Renal cortex interstitium (tissue), 15 donors: ENCODE measurements at places on chromosomes 1 and 21. TPM values are rescaled to one million over a fixed set of nuclear protein-coding genes. Genes with fewer than 3 reads are reported as not detected.
A peak's percentile ranks its signal among the peaks of the same experiment; 100 is the strongest.

Gene ARHGEF19
- polyA plus RNA-seq, result 22.2 TPM

GRCh38 chr1:205936311-205936710 is 6.9 kb downstream of the SLC26A9 start:
- DNase-seq, result no peak

DNA sequence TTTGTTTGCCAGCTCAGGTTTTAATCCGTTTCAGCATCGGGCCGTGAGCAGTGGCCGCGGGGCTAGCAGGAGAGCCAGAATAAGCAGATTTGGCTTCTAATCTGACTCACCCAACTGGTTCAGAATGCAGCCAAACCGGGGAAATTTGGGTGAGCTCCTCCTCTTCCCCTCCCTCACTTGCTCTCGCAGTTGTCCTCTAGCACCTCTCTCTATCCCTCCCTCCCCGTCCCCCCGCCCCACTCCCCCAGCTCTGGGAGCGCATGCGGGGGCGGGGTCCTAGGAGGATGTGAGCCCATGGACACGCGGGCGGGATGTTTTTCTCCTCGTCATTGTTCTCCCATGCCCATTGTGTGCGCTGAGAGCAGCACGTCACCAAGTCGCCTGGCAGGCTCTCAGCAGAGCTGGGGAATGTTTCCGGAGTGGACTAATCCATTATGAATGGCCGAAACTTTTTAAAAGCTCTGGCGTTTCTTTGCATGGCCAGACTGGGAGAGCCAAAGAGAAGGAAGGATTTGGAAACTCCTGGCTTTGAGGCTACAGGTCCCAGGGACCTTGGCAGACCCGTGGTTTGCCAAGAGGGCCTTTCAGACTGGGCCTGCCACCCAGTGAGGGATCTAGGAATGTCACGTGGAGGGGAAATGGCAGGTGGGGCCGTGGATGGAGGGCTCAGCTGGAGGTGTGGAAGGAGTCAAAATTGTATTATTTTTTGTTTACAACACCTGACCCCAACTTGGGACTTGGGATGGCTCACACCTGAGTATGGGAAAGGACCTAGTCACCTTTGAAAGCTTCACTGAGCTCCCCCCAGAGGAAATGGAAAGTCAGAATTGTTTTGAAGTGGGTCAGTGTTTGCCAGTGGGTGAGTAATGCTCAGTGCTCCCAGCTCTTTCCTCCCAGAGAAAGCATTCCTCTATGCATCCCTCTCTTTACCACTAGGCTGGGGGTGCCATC is 39.2 kb downstream of the CDK18 start:
- DNase-seq, result peak; percentile 77

- no peak for DNase-seq
Observed at GRCh38 chr1:181140891-181141290, 52.4 kb downstream of the IER5 start.

GRCh38 chr1:213604477-213604876 is 383.3 kb upstream of the PROX1 start:
- no peak for DNase-seq

DNA sequence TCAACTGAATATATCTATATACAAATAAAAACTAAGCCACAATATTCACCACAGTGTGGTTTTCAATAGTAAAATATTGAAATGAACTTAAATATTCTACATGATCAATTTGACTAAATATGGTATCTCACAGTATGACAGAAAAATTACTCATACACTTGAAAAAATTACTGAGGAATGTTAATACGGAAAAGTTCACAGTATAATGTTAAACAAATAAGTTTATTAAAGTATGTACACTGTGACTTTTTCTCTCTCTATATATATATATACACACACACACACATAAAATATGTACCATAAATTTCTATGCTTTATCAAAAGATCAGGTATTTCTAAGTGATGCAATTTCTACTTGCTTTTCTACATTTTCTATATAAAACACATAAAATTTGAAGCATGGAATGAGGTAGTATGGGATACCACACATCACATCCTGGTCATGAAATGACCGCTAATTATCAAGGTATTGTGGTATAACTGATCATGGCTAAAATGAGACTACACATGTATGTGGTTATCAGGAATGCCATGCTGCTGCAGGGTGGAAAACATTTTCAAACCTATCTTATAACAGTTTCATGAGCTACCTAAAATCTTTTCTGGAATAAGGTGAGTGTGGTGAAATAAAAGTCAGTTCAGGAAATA is 102.3 kb downstream of the CDC42BPA start:
- DNase-seq, result no peak

DNA sequence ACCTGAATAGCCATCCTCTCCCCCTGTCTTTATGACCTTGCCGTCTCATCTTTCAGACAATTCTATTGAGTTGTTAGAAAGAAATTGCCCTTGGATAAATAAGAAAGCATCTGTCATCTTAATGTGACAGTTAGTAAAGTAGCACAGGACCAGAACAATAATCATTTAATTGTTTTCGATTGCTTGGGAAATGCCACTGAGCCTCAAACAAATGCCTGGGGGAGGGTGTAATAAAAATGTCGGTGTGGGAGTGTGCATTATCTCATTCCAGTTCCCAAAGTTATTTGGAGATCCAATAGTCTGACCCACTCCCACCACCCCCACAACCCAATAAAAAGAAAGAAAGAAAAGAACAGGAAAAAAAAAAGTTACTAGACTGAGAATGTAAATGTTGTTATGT is 509.3 kb upstream of the LRRC7 start:
- DNase-seq, result no peak

DNA sequence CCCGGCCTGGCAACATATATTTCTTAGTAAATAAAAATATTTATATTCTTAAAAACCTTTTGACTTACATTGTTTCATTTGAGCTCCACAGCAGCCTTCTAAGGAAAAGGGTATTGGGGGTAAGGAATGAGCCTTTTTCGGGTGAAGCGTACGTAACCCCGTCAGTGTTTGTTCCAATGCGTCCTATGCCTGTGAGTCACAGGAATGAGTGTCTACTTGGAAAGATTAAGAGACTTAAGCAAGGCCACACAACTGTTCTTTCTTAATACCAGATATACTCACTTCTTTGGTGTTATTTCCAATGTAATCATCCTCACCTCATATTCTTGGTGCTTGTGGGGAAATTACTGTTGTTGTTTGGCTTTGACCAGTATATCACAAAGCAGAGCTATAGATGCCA is 22.7 kb downstream of the WDTC1 start:
- no peak for DNase-seq

Gene MATN1
- 0.34 TPM for polyA plus RNA-seq

Gene ETV3L
- not detected for polyA plus RNA-seq

Gene RIPPLY3
- polyA plus RNA-seq, result 3.0 TPM

Gene UMODL1
- not detected for polyA plus RNA-seq
